ENCODE measurements at places on chromosomes 11 and 22.

GRCh38 chr22:40036591-40037225 is 42.0 kb downstream of the FAM83F start:
- peak; percentile 72 for DNase-seq

GRCh38 chr11:61123775-61124571 is 21.7 kb downstream of the CD5 start:
- no peak for DNase-seq

DNA sequence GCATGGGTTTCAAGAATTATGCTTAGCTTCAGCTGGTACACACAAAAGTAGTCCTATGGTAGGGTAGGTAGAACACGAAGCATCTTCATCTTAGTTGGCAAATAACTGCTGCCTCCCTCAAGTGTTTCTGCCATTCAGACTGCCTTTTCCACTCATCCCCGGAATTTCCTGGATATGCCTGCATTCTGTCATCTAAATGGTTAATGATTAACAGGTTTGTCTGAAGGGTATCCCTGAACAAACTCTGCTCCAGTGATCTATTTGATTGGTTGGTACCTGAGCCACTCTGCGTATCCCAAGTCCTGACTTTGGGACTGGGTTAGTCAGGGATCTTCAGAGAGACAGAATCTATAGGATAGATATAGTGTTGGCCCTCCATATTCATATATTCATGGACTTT is 272.3 kb upstream of the RAG2 start:
- DNase-seq = no peak

DNA sequence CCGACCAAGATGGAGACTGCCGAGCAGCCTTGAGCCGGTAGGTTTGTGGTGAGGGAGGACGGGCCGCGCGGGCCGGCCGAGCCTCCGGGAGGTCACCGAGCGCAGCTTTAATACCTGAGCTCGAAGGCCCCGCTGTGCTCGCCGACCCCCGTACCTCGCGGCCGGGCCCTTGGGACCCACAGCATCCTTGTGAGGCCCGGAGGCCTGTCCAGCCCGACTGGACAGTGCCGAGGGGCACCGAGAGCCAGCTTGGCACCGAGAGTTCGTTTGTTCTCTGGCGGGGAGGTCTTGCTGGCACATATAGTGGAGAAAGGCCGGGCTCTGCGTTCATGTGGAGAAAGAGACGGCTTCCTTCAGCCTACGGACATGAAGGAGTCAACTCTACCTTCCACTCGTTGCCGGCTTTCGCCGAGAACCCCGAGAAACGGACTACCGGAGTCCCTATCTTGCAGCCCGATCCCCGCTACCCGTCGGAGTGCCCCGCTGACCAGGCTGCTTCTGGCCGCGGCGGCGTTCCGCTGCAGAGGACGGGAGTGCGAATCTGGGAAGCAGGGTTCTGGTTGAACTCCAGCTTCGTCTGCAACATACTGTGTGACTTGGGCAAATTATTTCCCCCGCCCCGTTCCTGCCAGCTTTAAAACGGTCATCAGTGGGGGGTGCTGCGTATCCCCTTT is 349 bp downstream of the TSSC4 start:
- DNase-seq = no peak

GRCh38 chr22:41446057-41446501 is 522 bp downstream of the TOB2 start:
- DNase-seq = no peak

- DNase-seq = no peak
Observed at GRCh38 chr22:17192186-17192585, 27.0 kb downstream of the ADA2 start.

DNA sequence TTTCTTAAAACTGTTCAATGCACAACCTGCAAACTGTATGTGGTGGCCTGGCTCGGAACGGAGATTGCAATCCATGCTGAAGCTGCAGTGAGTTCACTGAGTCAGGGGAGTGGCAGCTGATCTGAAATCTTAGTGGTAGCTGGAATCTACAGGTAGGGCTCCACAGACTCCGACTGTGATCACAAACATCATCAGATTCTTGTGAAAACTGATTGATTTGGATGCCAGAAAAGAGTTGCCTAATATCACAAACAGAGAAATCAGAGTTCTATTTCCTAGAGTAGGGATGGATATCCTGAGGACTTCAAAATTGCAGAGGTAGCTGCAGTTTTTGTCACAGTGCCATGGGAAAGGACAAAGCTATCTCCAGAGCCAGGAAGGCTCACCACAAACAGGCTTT is 57.5 kb upstream of the SC5D start:
- DNase-seq = no peak

DNA sequence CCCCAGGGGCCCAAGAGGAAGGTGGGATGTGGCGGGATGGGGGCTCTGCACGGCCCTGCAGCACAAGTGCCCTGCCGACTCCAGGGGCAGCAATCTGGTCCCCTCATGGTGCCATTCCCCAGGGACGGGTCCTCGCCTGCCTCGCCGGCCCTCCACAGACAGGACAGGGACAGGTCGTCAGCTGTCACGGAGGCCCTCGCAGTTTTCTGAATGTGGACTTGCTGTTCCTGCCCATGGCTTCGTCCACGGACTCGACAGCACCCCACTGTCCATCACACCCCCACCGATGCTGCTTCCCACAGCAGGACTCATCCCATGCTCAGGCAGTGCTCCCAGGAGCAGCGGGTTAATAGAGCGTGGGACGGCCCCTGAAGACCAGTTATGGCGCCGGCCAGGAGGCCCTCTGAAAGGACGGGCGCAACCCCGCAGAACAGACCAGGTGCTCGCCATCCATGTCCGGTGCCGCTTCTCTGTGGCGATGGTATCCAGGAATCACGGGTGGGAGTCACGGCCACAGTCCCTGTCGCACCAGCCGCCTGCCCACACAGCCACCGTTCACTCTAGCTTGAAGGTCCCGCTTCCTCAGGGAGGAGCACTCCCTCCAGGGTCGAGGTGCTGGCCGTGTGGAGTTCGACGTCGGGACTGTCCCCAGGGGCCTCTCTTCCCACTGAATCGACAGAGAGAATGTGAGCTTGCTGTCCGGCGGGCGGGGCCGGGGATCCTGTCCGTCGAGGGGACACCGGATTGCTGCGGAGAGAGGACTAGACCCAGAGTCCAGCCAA is 18.5 kb upstream of the MUC2 start:
- DNase-seq = no peak

DNA sequence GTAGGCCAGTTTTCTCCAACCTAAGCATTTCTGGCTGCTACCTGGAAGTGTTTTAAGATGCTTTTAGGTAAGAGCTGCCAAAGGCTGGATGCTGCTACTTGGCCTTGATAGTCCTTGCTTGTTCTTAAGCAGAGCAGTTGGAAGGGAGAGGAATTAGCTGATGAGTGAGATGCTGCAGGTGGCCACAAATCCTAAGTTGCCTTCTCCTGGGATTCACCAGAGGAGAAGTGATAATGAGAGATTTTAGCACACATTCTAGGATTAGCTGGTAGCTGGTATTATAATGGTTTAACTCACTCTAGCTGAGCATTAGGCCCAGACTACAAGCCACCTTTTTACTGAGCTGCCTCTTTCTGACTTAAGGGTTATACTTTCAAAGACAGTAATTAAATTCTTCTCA is 442.9 kb upstream of the RAG2 start:
- no peak for DNase-seq

DNA sequence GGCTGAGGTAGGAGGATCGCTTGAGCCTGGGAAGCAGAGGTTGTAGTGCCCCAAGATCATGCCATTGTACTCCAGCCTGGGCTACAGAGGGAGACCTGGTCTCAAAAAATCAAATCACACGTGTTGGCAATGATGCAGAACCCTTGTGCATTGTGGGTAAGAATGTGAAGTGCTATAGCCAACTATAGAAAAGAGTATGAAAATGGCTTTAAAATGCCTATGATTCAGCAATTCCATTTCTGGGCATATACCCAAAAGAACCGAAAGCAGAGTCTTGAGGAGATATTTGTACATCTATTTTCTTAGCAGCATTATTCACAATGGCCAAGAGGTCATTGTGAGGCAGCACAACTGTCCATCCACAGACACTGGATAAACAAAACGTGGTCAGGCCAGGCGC is 2.6 kb upstream of the FADS3 start:
- DNase-seq = no peak

GRCh38 chr22:27151407-27151806 is 494.0 kb downstream of the MIAT start:
- no peak for DNase-seq

GRCh38 chr11:118476676-118477075 is 40.4 kb downstream of the KMT2A start:
- no peak for DNase-seq

GRCh38 chr11:2096011-2096918 is 42.9 kb downstream of the IGF2 start:
- no peak for DNase-seq

DNA sequence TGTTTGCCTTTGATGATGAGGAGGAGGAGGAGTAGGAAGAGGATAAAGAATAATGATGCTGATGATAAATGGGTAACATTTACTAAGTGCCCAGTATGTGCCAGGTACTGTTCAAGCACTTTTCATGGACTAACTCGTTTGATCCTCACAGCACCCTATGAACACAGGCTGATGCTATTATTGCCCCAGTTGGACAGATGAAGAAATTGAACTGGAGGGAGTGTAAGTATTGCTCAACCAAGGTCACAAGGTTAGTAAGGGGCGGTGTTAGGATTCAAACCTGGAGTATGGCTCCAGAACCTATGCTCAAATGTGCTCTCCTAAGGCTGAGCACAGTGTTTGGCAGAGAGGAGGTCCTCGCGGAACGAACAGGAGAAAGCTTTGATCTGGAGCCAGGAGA is 78.6 kb downstream of the SYN3 start:
- no peak for DNase-seq

DNA sequence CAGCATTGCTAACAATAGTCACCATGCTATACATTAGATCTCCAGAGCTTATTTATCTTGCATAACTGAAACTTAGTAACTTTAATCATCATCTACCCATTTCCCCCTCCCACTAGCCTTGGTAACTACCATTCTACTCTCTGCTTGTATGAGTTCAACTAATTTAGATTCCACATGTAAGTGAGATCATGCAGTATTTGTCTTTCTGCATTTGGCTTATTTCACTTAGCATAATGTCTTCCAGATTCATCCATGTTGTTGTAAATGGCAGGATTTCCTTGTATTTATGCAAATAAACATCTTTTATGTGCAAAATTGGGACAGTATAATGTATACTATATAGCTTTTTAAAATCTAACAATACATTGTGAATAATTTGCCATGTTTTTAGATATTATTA is 66.0 kb upstream of the ZBED5 start:
- no peak for DNase-seq

DNA sequence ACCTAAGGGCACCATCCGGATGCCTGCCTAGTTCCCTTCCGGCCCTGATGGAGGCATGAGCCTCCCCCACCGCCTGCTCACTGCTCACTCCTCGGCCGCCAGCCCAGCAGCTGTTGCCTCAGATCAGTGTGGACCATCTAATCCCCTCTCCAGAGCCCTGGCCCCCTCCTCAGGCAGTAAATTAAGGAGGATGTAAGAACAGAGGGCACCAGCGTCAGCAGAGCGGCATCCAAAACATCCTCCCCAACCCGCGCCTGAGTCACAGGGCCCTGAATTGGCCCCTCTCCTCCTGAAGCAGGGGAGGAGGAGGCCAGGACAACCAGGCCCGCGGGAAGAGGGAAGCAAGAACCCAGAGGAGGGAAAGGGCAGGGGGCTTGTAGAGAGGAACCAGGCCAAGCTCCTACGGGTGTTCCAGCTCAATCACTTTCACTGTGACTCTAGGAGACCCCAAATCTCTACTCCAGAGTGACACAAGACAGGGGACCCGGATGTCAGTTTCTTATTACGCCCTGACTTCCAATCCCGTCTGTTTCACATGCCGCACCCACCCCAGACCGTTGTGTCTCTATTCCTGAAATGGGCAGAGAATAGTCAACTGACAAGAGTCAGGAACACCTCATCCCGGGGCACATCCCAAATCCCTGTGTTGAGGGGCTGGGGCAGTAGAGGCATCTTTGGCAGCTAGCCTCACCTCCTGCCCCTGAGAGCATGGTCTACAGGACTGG is 31.3 kb upstream of the MYOD1 start:
- DNase-seq = no peak

GRCh38 chr11:114163830-114164401 is 104.4 kb downstream of the ZBTB16 start:
- DNase-seq = no peak

DNA sequence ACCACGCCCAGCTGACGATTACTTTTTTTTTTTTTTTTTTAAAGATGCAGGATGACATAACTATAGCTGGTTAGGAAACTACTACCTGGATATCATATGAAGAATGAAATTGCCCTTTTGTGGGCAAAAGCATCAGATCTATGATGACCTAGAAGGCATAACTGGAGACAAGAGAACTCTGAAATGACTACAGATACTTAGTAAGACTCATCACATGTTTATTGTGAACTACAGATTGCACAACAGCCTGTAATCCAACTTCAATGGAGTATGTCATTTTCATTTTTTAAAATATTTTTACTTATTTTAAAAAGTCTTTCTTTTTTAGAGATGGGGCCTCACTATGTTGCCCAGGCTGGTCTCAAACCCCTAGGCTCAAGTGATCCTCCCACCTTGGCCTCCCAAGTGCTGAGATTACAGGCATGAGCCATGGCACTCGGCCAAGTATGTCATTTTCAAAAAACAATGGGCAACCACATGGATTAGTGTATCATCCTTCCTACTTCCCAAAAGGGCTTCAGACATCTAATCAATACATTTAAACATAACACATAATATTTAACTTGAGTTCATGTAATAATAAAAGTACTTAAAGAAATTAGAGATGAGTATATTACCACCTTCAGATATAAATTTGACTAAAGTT is 3.3 kb downstream of the MTMR2 start:
- DNase-seq = no peak

DNA sequence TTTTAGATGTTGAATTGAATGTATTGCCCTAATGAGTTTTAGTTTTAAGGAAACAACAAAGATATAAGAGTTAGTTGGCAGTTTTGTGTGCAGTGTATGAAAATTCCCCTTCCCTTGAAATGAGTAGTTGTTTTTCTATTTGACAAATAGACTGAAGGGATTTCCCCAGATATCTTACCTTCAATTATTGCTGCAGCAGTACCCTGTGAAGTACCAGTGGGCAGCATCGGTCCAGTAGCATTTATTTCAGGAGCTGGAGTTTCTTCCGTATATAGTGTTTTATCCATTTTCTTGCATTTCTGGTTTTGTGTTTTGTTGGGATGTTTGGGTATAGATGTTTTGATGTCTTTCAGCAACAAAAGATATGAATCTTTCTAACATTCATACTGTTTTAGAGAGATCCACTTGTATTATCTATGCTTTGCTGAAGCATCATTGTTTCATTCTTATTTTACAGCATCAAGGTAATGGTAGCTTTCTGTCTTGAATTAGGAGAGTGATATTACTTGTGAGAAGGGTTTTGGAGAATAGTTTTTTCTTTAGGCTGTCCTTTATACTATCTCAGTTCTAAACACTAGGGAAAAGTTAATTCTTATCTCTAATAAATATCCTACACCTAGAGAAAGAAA is 7.4 kb downstream of the KMT2A start:
- DNase-seq = peak; percentile 37

DNA sequence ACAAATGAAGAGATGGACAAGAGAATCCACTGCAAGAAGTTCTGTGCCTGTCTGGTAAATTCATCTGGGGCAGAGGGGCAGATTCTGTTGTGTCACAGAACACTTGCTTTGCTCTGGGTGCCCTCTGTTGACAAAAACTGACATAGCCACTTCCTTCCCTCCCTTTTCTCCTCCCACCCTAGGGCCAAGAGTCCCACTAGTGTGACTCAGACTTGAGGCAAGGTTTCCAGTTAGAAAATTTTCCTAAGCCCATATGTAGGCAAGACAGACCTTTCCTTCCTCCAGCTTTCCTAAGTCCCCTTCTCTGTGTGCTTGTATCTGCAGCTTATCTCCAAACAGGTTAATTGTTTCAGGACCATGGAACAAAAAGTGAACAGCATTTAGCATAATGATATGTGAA is 106.8 kb downstream of the RBFOX2 start:
- peak; percentile 36 for DNase-seq

Data from GM10248 (cell line).